Activated CD4-positive, alpha-beta T cell treated with anti-CD3 and anti-CD28 coated beads, Interleukin-2, amount 10 ng/mL, durations not matched to agents 7 days and 5 days (primary cell): ENCODE measurements at places on chromosomes 12 and 14. TPM values are rescaled to one million over a fixed set of nuclear protein-coding genes. Genes with fewer than 3 reads are reported as not detected.

PTPRR gene
- not detected for total RNA-seq

OVCH1 gene
- total RNA-seq, result not detected

NRIP2 gene
- not detected for total RNA-seq

RAB3IP gene
- total RNA-seq, result 24.0 TPM

DAAM1 gene
- total RNA-seq, result 18.2 TPM

DPPA3 gene
- not detected for total RNA-seq

MGP gene
- total RNA-seq, result 0.20 TPM

GYS2 gene
- not detected for total RNA-seq

AJUBA gene
- total RNA-seq, result 1.3 TPM

TAS2R30 gene
- total RNA-seq, result 2.6 TPM

KRT73 gene
- total RNA-seq, result 8.2 TPM

MYH6 gene
- total RNA-seq, result 0.07 TPM

CLEC1A gene
- not detected for total RNA-seq
